ENCODE measurements at places on chromosomes 7 and 10.

DNA sequence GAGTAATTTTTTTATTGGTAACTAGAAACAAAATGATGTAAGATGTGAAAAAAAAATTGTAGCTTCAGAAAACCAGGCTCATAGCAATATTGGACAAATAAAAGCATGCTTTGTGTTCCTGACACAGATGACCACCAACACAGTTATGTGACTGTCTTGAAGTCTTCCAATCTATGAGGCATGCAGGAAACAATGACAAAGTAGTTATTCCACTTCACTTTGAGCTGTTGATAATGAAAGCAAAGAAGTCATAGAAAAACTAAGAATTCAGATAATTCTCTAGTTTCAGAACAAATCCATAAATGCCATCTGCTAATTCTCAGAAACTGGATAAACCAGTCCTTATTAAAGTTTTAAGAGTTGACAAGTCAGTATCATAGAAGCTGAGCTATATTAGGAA is 378.4 kb upstream of the SEMA3D start:
- no peak for DNase-seq

DNA sequence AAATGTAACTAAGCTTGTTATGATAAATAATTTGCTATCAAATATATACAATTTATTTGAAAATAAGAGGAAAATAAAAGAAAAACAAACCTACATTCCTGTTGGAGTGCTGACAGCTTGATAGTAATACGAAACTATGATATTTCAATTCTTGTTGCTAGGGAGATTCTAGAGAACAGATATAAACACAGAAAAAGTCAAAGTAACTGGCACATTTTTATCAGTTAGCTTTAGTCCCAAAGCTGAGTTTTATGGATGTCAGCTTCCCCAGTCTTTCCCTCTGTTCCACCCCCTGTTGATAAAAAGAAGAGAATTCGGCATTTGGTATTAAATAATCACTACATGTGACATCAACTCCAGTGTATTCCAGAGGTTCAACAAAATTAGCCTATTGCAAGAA is 1134.0 kb downstream of the XPNPEP1 start:
- DNase-seq = no peak

- DNase-seq = no peak
Observed at GRCh38 chr10:63286754-63287264, 153.7 kb downstream of the NRBF2 start.

DNA sequence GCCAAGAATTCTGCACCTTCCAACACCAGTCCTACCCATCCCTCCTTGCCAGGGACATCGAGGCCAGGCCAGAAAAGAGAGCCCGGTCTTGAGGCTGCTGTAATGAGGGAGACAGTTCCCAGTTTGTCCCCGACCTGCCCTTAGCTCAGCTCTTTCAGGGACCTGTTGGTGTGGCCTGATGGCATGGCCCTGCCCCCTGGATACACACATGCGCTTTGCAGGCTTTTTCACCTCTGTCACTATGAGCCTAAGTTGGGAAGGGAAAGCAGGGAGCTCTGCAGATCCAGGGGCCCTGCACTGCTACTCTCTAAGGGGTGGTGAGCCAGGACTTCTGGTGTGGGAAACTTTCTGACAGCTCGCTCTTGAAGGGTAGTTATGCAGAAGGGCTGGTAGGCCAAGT is 2.1 kb downstream of the SCD start:
- DNase-seq = no peak

- DNase-seq = no peak
Observed at GRCh38 chr7:27364344-27364758, 121.7 kb downstream of the EVX1 start.

DNA sequence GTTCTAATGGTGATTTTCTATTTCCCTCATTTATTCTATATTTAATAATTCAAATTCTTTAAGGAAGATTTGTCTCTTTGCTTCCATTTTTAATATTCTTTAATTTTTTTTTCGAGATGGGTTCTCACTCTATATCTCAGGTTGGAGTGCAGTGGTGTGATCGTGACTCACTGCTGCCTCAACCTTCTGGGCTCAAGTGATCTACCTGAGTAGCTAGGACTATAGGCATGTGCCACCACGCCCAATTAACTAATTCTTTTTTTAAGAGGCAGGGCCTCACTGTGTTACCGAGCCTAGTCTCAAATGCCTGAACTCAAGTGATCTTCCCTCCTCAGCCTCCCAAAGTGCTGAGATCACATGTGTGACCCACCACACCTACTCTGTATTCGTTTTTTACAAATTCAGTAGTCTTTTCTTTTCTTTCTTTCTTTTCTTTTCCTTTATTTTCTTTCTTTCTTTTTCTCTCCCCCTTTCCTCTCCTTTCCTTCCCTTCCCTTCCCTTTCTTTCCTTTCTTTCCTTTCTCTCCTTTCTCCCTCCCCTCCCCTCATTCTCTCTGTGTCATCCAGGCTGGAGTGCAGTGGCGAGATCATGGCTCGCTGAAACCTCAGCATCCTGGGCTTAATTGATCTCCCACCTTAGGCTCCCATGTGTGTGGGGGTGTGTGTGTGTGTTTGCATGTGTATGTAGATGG is 323.1 kb downstream of the ADK start:
- DNase-seq = no peak

- no peak for DNase-seq
Observed at GRCh38 chr7:25059576-25059975, 65.5 kb downstream of the CYCS start.

- no peak for DNase-seq
Observed at GRCh38 chr7:135445690-135446089, 64.2 kb downstream of the CNOT4 start.

- no peak for DNase-seq
Observed at GRCh38 chr10:100120550-100120949, 38.9 kb upstream of the CPN1 start.
